Activated CD4-positive, alpha-beta T cell treated with anti-CD3 and anti-CD28 coated beads, Interleukin-2, amount 50 U/mL, for 4 hours (primary cell): ENCODE measurements at places on chromosomes 12 and 14.

- DNase-seq = no peak
Observed at GRCh38 chr12:119447126-119447525, 112.6 kb downstream of the CCDC60 start.

GRCh38 chr12:96238336-96239047, 44.3 kb downstream of the ELK3 start:
- no peak for DNase-seq

DNA sequence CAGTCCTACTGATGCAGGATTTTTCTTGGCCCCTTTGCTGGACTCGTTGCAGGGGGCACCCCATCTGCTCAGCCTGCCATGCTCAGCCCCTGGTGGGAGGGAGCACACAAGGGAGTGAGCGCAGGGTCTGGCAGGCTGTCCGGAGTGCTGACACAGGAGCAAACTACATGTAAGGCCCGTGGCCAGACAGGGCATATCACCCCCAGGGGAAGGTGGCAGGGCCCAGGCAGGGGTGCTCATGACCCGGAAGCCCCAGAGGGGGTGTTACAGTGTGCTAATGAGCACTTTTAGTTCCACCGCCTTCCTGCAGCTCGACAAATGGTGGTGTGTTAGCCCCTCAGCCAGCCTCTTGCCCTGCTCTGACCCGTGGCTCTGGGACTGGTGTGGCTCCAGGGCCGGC, 645.6 kb upstream of the TMEM132C start:
- no peak for DNase-seq

DNA sequence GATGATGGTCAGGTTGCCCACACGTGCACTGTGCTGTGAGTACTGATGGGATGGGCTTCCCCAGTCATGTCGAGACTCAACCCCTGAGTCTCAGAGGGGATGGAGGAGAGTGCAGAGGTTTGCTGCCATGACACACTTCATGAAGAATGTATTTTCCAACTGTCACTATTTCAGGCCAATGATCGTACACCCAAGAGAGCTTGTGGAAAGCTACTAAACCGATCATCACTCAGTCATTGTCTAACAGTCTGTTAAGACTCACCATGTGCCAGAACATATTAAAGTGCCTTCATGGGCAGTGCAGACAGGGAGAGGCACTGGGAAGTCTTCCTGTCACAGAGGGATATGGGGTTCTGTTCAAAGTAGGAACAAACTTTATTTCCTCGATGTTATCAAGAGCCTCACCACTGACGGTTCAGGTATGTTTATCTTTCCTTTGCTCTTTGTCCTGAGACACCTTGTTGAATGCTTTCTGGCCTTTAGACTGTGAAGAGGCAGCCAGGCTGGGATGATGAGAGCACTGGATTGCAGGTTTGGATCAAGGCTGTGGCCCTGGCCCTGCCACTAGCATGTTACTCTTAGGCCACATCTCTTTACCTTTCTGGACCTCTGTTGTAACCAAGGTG, 41.6 kb upstream of the NTF3 start:
- DNase-seq = no peak

DNA sequence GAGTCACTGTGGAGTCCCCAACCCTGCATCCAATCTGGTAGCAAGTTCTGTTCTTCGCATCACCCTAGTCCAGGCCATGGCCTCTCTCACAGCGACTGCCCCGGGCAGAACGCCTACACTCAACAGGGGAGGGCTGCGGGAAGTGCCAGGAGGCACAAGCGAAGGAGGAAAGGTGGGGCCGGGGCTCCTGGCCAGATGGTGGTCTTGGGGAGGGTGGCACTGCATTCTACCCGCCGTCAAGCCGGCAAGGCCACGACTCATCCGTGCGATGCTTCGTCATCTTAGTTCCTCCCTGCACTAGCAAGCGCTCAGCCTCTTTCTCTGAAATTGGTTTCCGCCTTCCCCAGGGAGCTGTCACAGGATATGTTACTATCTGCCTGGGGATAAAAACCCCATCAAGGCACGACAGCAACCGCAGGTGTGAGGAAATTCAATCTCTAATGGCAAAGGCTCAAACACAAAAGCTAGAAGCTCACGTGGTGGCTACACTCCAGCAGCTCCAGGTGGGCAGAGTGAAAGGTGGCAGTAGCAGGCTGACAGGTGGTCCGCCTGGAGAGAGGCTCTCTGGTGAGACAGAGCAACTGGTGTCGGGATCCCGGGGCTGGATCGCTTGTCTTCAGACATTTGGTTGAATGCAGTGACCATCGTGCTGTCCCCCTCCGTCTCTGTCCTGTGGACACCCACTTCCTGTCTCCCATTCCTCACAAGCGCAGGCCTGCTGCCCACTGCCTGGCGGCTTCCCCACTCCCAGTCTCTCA, 34.1 kb downstream of the ACADS start:
- DNase-seq = no peak

GRCh38 chr12:78204926-78205325, 374.2 kb downstream of the NAV3 start:
- no peak for DNase-seq

DNA sequence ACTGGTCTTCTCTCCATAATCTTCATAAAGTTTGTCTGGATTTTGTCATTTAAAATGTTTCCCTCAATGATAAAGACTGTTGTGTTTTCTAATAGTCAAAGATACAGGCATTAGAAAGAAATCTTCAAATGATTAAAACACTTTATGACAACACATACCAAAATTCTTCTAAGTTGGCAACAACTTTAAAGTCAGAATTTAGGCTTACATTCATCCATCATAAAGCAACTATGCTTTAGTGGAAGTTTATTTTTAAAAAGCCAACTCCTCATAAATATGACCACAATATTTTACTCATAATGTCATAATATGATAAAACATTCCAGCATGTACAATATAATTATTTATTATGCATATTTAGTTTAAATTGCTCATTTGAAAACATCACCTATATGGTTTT, 17.2 kb upstream of the CCER1 start:
- DNase-seq = no peak

GRCh38 chr14:105398726-105399465, 558 bp downstream of the TEX22 start:
- DNase-seq = no peak

DNA sequence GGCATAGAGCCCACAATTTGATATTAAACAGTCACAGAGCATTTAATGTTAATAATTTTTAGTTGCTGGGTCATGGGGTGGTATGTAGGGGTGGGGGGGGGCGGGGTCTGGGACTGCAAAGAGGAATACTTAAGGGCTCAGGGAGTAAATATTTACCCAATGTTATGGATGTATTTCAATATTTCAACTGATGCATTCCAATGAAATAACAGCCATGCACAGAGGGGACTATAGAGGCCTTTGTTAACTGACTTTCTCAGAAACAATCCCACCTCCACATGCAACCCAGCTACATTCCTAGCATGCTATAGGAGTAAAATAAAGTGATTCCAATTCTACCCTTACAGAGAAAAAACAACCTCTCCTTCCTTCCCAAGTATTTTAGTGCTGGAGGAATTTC, 7.9 kb upstream of the BBS10 start:
- DNase-seq = no peak

GRCh38 chr14:32697704-32698103, 241.0 kb upstream of the NPAS3 start:
- DNase-seq = no peak

GRCh38 chr14:85575617-85575898, 45.6 kb downstream of the FLRT2 start:
- DNase-seq = no peak

GRCh38 chr12:77940011-77940423, 109.3 kb downstream of the NAV3 start:
- no peak for DNase-seq
